ENCODE measurements at places on chromosomes 13 and 19. TPM values are rescaled to one million over a fixed set of nuclear protein-coding genes. Genes with fewer than 3 reads are reported as not detected.

Gene TICAM1
- 14.7 TPM for total RNA-seq

Gene KLK12
- total RNA-seq, result not detected

Gene SMIM7
- 44.3 TPM for total RNA-seq

- H3K4me1 ChIP-seq, result peaks cover 79% of the 10 kb centered on the region
- no peak overlapping the region for H3K27ac ChIP-seq
- peaks cover 36% of the 10 kb centered on the region for H3K36me3 ChIP-seq
These were observed 4.6 kb downstream of the RANBP3 start for GRCh38 chr19:5973376-5973775.

DNA sequence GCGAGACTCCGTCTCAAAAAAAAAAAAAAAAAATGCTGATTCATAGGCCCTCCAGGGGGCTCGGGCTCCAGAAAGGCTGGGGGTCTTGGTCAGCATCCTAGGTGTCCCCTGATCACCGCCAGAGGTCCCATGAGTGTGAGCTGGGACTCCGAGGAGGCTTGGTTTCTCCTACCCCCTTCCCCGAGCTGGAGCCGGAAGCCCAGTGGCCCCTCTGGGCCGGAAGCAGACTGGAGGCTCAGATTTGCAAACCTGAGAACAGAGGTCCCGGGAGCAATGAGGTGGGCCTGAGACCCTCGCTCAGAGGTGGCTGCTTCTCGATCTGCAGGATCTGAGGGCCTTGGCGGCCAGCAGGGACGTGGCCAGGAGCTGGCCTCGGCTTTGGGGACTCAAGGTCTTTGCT is 41.5 kb downstream of the EFNA2 start:
- H3K4me1 ChIP-seq, result peaks cover 11% of the 10 kb centered on the region
- no peaks in the 10 kb centered on the region for H3K36me3 ChIP-seq
- no peak for DNase-seq
- H3K27ac ChIP-seq, result no peak overlapping the region
- no peak overlapping the region for H3K4me3 ChIP-seq
- peaks cover 24% of the 10 kb centered on the region for H3K27me3 ChIP-seq

DNA sequence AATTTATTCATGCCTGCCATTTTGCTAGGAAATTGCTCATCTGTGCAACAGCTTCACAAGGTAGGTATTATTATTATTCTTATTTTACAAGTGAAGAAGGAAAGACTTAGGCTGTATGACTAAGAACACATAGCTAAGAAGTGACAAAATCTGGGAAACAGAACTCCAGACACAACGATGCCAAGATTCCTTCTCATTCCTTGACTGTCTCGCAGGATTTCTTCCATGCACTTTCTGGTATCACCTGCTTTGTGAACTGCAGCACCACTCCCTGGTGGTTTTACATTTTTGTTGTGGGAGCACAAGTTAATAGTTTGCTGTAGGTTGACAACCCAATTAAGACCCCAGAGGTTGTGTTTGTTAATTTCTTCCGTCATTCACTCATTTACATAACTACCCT is 188.5 kb downstream of the LACC1 start:
- peaks cover 5% of the 10 kb centered on the region for H3K27me3 ChIP-seq
- no peaks in the 10 kb centered on the region for H3K36me3 ChIP-seq
- DNase-seq, result no peak
- H3K27ac ChIP-seq, result no peak overlapping the region

- H3K36me3 ChIP-seq, result no peaks in the 10 kb centered on the region
- H3K4me1 ChIP-seq, result peaks cover 5% of the 10 kb centered on the region
- no peak for DNase-seq
- no peaks in the 10 kb centered on the region for H3K27me3 ChIP-seq
- H3K4me3 ChIP-seq, result no peak overlapping the region
These were observed 35.0 kb upstream of the ALOX5AP start for GRCh38 chr13:30700364-30700763.

- DNase-seq, result no peak
- peaks cover 5% of the 10 kb centered on the region for H3K27me3 ChIP-seq
- H3K4me3 ChIP-seq, result no peak overlapping the region
- no peaks in the 10 kb centered on the region for H3K4me1 ChIP-seq
- H3K36me3 ChIP-seq, result no peaks in the 10 kb centered on the region
- no peak overlapping the region for H3K27ac ChIP-seq
These were observed 80.3 kb downstream of the EFNB2 start for GRCh38 chr13:106455190-106455589.

- DNase-seq, result no peak
- no peaks in the 10 kb centered on the region for H3K4me1 ChIP-seq
- no peaks in the 10 kb centered on the region for H3K27me3 ChIP-seq
- H3K36me3 ChIP-seq, result no peaks in the 10 kb centered on the region
- no peak overlapping the region for H3K27ac ChIP-seq
These were observed 1255.9 kb upstream of the MIR17HG start for GRCh38 chr13:90091611-90092010.

DNA sequence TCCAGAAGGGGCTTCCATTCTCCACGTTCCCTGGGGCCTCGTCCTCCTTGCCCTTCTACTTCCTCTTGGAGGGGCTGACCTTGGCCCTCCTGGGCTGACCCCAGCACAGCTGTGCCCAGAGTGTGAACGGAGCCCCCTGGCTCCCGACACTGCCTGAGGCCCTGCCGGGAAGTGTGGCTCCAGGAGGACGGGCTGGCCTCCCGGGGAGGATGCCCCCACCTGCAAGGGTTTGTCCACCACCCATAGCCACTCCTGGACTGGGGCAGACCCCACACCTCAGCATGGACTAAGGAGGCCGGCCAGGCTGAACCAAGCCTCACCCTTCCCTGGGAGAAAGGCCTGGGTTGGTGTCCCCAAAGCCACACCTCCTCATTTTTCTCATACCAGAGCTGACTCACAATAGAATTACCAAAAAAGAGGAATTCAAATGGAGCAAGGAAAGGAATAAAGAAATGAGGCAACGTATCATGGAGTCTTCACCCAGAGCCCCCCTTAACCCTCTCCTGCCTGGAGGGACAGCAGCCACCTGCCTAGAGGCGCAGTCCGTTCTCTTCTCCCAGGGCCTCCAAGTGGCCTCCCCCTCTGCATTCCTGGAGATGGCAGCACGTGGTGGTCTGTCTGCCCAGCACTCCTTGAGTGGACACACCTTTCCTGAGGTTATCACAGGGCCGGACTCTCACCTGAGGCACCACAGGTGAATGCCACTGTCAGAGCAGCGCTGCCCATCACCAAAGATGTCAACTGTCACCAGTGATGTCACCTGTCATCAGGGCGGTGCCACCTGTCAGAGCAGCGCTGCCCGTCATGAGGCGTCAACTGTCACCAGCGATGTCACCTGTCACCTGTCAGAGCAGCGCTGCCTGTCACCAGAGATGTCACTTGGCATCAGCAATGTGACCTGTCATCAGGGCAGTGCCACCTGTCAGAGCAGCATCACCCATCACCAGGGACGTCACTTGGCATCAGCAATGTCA is 3.1 kb upstream of the C13orf46 start:
- peaks cover 92% of the 10 kb centered on the region for H3K36me3 ChIP-seq
- no peak for DNase-seq
- H3K4me1 ChIP-seq, result no peaks in the 10 kb centered on the region
- no peak overlapping the region for H3K4me3 ChIP-seq
- H3K27me3 ChIP-seq, result no peaks in the 10 kb centered on the region

DNA sequence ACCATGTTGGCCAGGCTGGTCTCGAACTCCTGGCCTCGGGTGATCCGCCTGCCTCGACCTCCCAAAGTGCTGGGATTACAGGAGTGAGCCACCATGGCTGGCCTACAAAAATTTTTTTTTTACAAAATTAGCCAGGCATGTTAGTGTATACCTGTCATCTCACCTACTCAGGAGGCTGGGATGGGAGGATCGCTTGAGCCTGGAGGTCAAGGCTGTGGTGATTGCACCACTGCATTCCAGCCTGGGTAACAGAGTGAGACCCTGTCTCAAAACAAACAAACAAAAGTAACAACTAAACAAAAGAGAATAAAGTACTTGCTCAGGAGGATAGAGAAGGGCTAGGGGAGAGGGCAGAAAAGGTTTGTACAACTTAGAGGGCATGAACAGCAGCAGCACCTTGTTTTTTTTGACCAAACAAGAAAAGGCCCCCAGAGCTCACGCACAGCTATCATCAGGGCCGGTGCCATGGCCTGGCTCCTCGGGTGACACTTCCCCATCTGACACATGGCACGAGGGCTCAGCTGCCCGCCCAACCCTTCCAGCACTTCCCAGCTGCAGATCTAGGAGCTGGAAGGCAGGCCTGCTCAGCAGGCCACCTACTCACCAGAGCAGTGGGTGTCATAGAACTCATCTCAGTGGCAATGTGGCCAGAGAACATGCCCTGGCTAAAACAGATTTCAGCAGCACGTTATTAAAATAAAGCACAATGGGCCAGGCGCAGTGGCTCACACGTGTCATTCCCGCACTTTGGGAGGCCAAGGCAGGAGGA is 8.6 kb upstream of the SLC7A9 start:
- no peak overlapping the region for H3K4me3 ChIP-seq
- no peak for DNase-seq
- no peaks in the 10 kb centered on the region for H3K36me3 ChIP-seq
- no peaks in the 10 kb centered on the region for H3K27me3 ChIP-seq
- H3K4me1 ChIP-seq, result no peaks in the 10 kb centered on the region

DNA sequence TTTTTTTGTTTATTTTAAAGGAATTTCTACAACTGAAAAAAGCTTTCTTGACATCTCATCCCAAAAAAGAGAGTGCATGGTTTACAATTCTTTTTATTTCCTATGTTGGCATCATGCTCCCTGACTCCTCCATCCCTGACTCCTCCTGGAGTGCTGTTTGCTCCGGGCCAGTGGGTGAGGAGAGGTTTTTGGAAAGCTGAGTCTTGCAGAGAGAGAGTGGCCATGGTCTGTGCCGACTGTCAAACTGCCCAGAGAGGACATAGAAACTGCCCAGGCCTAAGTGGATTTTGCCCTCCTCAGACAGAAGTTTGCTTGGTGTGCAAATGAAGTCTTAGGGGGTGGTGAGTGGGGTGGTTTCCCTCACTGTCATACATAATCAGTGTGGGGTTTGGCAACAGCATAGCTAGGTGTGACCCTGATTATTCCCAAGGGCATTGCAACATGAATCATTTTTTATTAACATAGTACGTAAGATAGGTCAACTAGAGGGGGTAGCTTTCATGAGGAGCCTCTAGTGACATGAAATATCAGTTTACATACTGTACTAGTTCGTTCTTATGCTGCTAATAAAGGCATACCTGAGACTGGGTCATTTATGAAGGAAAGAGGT is 179.8 kb upstream of the UBL3 start:
- no peak overlapping the region for H3K27ac ChIP-seq
- no peaks in the 10 kb centered on the region for H3K36me3 ChIP-seq
- no peak overlapping the region for H3K4me3 ChIP-seq
- DNase-seq, result no peak
- no peaks in the 10 kb centered on the region for H3K27me3 ChIP-seq

DNA sequence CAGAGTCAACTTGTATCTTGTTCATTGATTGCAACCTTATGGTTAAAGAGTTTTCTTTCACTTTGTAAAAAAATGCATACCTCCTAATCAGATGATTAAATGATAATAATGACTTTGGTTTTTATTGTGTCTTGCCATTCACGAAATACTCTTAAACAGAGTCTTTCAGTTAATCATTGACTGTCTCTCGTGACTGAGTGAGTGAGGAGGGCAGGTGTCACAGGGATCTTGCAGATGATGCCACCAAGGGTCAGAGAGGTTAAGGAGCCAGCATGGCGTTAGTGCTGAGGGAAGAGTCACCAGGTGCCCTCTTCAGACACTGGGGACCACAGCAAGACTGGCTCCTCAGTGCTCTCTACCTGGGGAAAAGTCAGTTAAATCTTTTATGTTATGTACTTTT is 8.0 kb downstream of the GPATCH1 start:
- H3K36me3 ChIP-seq, result peaks cover 51% of the 10 kb centered on the region
- DNase-seq, result no peak
- no peaks in the 10 kb centered on the region for H3K4me1 ChIP-seq

DNA sequence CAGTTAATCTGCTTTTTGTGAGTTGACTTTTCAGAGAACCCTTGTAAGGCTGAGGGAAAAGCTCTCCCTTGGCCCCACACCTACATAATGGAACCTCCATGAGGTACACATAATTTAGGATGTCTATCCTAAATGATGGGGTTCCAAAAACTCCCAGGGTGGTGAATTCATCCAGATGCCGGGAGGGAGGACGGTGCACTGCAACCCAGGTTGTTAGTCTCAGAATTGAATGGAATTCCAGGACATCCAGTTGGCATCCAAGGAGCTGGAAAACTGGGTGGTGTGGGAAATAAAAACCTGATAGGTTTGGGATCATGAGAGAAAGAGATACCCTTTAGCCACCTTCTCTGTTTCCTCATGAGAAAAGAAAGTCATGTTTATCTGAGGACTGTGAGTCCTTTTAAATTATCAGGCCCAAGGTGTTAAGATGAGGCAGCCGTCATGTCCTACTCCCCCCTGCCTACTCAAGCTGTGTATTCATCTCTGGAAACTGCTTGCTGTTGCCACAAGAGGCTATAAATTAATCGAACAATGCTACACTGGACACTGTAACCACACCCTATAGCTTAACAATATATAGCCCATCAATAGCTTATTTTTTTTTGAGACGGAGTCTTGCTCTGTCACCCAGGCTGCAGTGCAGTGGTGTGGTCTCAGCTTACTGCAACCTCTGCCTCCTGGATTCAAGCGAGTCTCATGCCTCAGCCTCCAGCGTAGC is 49.5 kb downstream of the C13orf46 start:
- H3K4me3 ChIP-seq, result no peak overlapping the region
- no peak overlapping the region for H3K27ac ChIP-seq
- H3K4me1 ChIP-seq, result no peaks in the 10 kb centered on the region
- peaks cover 6% of the 10 kb centered on the region for H3K27me3 ChIP-seq
- no peak for DNase-seq

DNA sequence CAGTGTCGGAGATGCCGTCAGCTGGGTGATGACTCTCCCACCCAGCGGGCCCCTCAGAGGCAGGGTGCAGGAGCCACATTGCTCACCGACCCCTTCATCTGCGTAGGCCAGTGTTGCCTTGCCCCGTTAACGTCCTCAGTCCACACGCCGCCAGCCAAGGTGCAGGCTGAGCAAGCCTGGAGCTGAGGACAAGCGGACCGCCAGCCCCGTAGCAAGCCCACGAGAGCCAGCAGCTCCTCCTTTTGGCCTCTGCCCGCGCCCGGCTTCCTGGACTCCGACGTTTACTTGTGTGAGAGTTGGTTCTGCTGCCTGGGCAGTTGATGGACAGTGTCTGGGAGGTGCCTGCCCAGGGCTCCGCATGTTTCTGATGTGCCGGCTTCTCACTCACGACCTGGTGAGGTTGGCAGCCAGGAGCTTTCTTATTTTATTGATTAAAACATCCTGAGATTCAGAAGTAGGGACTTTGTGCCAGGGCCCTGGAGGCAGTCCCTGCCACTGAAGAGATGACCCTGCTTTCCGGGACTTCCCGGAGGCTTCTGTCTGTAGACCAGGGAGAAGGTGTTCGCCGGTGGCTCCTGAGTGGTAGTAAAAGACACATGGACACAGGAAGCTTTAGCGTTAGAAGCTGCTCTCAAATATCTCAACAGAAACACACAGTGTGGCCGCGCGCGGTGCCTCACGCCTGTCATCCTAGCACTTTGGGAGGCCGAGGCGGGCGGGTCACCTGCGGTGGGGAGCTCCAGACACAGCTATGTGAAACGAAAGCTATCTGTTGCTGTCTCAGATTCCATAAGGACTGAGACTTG is 5.8 kb downstream of the DAZAP1 start:
- H3K4me1 ChIP-seq, result peaks cover 93% of the 10 kb centered on the region
- H3K36me3 ChIP-seq, result peaks cover 59% of the 10 kb centered on the region
- no peak overlapping the region for H3K27ac ChIP-seq
- H3K27me3 ChIP-seq, result no peaks in the 10 kb centered on the region
- DNase-seq, result no peak

All from CD4-positive, alpha-beta T cell (primary cell).